ENCODE measurements at places on chromosomes 6 and 20.

DNA sequence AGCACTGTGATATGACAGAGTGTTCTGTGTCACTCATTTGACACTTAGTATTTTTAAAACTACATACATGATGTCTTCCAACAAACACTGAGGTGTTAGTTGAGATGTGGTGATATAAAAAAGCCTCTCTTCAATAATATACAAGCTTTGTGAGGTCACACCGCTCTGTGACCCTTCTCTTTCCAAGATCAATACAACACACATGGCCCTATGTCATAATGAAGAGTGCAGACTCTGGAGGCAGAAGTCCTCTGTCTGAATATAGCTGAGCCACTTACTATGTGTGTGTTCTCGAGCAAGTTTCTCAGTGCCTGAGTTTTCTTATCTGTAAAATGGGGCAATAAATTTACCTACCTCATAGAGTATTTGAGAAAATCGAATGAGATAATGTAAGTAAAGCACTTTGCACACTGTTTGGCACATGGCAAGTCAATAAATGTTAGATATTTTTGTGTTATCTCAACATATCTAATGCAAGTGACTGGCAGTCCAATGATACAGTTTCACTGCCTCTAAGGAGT is 499.0 kb upstream of the MARCKS start:
- no peak for DNase-seq

DNA sequence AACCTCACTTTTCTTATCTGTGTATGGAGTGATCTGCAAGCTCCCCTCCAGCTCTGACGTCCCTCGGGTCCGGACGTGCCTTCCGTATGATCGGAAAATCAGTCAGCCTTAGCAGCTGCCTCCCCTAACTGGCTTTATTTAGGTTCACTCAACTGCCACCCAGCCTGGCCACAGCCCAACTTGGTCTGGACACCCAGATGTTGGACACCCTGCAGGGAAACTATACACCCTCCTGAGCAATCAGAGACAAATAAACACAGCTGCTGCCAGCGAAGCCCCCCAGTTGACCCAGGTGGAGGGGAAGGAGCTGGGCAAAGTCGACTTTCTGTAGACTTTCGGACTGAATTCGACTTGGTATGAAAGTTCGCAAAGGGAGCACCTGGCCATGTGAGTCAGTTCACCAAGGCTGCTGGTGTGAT is 28.9 kb downstream of the TBC1D7 start:
- no peak for DNase-seq

DNA sequence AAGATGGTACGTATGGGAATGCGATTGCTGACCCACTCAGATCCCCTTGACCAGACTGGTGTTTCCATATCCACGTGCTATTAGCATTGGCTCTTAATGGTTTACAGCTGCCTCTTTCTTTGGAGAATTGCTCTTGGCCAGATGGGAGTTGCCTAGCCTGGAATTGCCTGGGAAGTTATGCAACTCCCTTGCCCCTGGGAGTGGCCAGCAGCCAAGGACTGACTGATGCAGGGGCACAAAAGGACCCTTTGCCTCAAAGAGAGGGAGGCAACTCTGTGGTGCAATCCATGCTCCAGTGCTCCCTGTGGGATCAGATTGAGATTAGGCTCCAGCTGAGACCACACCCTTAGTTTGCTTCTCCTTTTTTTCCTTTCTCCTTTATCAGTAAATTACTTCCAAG is 203.5 kb upstream of the JAG1 start:
- DNase-seq: no peak

- DNase-seq: no peak
These were observed 25.9 kb downstream of the ADGRF4 start for GRCh38 chr6:47724300-47724699.

- no peak for DNase-seq
These were observed 53.8 kb upstream of the CCDC28A start for GRCh38 chr6:138719744-138720143.

GRCh38 chr20:53130795-53131194 is 158.6 kb downstream of the TSHZ2 start:
- DNase-seq: no peak

DNA sequence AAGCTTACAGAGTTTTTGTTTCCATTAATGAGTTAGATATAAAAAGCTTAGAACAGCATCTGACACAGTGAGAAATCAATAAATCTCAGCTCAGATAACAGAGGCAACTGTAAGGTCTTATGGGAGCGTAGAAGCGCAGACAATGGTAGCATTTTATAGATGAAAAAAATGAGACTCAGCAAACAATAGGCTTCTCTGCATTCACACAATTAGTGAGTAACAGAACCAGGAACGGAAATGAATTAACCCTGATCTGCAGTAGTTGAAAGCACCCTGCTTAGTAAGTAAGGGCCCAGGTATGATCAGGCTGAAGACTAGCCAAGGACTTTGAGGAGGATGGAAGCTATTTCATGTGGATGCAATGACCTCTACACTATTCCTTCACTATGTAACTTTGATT is 147.2 kb upstream of the EYA4 start:
- DNase-seq: no peak

DNA sequence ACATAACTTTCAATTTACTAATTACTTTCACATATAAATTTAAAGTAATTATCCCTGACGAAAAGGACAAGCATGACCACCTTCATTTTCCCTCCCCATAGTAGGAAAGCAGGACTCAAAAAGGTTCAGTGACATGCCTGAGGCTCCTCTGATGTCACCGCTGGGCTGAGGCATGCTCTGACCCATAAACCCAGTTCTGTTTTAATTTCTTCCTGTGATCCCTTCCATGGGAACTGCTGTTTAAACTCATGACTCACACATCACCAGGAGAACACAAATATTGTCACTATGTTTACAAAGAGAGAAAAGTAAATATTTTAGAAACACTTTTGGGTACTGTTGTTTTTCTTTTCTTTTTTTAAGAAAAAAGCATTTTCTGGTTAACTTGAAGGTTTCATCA is 38.0 kb upstream of the NR2E1 start:
- no peak for DNase-seq

GRCh38 chr20:4108495-4109306 is 93.3 kb upstream of the RNF24 start:
- peak; percentile 57 for DNase-seq

- DNase-seq: no peak
These were observed 9.6 kb downstream of the KCNS1 start for GRCh38 chr20:45091366-45091765.

DNA sequence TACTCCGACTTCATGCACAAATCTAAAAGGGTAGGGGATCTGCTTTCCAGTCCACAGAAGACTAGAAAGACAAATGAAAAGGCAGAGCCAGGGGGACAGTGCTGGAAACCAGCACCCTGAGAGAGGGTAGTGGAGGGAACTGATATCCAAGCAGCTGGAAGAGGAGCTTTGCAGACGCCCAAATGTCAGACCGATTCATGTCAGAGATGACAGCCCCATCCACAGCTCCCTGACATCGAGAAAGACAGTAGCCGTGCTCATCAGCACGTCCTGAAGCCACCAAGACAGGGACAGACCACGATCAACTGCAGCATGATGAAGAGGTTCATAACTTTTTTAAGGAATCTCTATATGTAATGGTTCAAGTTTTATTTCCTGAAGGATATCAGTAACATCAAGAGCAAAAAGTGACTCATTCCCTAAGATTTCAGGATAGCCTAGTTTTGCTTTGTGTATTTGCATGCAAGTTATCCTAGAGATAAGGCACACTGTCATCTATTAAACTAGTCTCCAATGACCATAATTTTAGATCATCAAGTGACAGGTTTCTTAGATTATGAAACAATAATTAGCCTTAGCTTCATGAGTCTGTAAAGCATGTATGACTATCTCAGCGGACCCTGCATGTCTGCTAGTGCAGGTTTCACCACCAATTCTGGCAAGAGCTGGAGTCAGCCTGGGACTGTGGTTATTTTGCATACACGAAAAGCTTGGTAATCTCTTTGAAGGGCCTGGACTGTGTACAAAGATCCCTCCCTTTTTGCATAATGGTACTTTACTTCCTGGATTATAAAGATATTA is 43.0 kb downstream of the PRDM1 start:
- no peak for DNase-seq

- no peak for DNase-seq
These were observed 4.2 kb upstream of the ITPR3 start for GRCh38 chr6:33616913-33617312.

- DNase-seq: no peak
These were observed 30.0 kb downstream of the SIRPA start for GRCh38 chr20:1924910-1925861.

- no peak for DNase-seq
These were observed 10.8 kb upstream of the SNHG17 start for GRCh38 chr20:38445901-38446425.

DNA sequence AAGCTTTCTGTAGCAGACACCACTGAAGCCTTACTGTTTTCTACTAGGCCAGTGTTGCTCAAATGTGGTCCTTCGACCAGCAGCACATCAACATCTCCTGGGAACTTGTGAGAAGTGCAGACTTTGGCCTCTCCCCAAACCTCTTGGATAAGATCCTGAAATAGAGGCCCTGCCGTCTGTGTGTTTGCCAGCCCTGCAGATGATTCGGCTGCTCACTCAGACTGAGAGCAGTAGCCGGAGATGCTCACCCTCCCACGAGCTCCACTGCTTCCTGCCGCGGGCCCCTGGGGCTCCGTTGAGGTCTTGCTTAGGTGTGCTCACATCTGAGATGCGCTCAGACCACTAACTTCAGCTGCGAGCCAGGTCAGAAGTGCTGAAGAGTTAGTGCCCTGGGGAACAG is 129.5 kb upstream of the SSTR4 start:
- DNase-seq: no peak

- no peak for DNase-seq
These were observed 134.2 kb downstream of the CEP57L1 start for GRCh38 chr6:109229536-109229935.

- no peak for DNase-seq
These were observed 71.7 kb downstream of the PLAGL1 start for GRCh38 chr6:143936347-143936746.

GRCh38 chr20:16194617-16195360 is 378.5 kb downstream of the KIF16B start:
- DNase-seq: no peak

DNA sequence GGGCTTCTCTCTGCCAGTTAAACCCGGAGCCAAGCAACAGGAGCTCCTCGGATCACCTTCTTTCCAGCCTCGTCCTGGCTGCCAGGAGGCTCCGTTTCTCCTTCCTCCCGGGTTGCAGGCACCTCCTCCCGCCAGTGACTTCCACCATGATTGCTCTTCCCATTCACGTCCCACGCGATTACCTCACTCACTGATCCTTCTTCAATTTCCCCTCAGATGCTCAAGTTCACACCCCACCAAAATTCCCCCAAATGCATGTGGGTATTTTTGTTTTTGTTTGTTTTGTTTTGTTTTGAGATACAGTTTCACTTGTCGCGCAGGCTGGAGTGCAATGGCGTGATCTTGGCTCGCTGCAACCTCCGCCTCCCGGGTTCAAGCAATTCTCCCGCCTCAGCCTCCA is 25.1 kb downstream of the KCNQ2 start:
- DNase-seq: no peak

DNA sequence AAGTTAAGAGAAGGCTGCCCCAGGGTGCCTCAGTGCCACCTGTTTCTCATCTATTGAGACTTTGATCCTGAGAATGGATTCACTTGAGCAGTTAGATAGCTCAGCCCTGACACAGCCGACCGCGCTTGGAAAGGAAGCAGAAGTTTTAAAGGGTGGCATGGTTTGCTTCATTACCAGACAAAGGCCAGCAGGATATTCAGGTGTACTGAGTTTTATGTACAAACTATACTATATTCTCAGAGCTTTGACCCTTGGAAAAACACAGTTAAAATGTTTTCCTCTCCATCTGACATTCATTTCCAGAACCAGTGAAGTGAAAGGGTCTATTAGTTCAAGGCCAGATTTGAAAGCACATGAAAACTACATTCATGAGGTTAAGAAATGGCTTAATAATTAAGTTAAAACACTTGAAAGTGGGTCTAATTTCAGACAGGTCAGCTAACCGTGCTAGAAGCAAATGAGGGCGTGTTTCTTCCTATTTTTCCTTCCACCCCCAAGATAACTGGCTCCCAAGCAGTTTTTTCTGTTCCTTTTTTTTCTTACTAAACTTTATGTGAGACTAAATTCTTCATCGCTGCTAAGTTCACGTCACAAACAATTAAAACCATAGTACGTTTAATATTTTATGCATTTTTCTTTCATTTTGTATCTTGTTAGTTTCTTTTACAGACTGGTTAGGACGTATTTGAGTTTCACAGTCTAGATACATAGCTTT is 385.3 kb upstream of the SOX4 start:
- no peak for DNase-seq

- DNase-seq: no peak
These were observed 1.9 kb downstream of the TBXT start for GRCh38 chr6:166165558-166166313.

DNA sequence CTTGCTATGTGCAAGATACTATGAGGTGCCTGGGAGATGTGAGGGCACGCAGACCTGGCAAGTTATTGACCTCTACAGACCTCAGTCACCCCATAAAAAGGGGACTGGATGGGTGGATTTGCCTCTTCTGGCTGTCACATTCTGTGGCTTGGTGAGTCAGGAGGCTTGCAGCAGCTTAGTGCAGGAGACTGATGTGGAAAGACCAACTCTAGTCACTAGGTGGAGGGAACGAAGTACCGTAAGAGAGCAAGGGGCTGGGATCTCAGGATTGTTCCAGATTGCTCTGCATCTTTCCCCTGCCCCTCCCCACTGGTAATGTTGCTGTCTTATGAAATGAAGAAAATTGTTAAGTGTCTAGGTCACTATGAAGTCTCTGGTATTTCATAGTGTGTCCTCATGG is 3.3 kb downstream of the MAPRE1 start:
- DNase-seq: peak; percentile 29

- no peak for DNase-seq
These were observed 128.9 kb downstream of the ELOVL4 start for GRCh38 chr6:79818471-79818870.

- no peak for DNase-seq
These were observed 80.5 kb upstream of the SGK1 start for GRCh38 chr6:134398453-134398852.

GRCh38 chr6:159753081-159753872 is 8.6 kb upstream of the ACAT2 start:
- no peak for DNase-seq

DNA sequence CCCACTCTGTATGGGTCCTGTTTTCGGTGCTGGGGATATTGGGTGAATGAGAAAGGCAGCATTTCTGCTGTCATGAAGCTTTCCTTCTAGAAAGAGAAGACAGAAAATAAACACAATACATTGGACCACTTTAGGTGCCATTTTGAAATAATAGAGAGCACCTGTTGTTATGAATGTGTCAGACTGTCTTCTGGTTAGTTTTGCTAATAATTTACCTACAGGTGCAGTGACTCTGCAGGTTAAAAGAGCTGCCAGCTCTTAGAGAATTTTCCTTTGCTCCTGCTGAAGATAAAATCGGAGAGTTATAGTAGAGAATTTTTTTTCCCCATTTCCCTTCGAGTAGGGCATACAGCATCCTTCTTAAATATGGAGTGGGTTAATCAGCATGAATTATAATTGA is 21.9 kb upstream of the GCLC start:
- DNase-seq: no peak

Measured in GF-D8 (cell line).